Left ventricle myocardium inferior (tissue), 1 donor: ENCODE measurements at places on chromosomes 2 and 18. TPM values are rescaled to one million over a fixed set of nuclear protein-coding genes. Genes with fewer than 3 reads are reported as not detected.
A peak's percentile ranks its signal among the peaks of the same experiment; 100 is the strongest.

GRCh38 chr2:67448648-67449047, 51.5 kb downstream of the ETAA1 start:
- H3K27ac ChIP-seq = peak overlapping the region; percentile 52
- DNase-seq = no peak

DNA sequence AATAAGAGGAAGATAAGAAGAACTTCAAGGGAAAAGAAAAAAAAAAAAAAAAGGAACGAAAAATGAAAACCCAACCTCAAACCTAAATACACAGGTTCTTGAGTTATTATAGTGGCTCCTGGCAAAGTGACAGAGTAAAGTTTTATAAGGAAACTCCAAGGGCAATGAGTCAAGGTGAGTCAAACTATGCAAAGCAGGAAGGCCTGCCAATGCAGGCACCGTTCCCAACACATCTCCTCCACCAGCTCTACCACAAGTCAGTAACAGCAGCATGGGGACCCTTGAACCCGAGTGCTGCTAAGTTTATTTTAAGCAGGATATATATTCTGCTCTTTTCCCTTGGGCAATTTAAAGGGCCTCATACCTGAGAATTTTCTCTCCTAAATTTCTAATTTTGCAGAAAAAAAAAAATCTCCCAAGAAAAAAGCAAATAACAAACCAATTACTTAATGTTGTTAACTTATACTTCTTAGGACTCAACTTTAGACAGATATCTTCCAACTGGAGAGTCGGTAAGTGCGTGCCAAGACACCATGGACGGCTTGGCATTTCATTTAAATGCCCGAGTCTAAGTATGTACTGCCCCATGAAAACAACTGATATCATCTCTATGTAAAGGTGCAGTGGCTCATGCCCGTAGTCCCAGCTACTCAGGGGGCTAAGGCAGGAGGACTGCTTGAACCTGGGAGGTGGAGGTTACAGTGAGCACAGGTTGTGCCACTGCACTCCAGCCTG, 75.7 kb upstream of the TFCP2L1 start:
- no peaks in the 10 kb centered on the region for H3K27me3 ChIP-seq
- H3K36me3 ChIP-seq = peaks cover 51% of the 10 kb centered on the region
- peaks cover 67% of the 10 kb centered on the region for H3K4me1 ChIP-seq
- H3K4me3 ChIP-seq = no peak overlapping the region

GRCh38 chr2:71720596-71721361, 267.4 kb downstream of the DYSF start:
- no peaks in the 10 kb centered on the region for H3K27me3 ChIP-seq
- no peak for DNase-seq
- H3K27ac ChIP-seq = peak overlapping the region; percentile 54
- H3K4me1 ChIP-seq = peaks cover 65% of the 10 kb centered on the region
- H3K36me3 ChIP-seq = no peaks in the 10 kb centered on the region

The PRKRA gene
- 48.7 TPM for total RNA-seq

The FAM237A gene
- not detected for total RNA-seq

DNA sequence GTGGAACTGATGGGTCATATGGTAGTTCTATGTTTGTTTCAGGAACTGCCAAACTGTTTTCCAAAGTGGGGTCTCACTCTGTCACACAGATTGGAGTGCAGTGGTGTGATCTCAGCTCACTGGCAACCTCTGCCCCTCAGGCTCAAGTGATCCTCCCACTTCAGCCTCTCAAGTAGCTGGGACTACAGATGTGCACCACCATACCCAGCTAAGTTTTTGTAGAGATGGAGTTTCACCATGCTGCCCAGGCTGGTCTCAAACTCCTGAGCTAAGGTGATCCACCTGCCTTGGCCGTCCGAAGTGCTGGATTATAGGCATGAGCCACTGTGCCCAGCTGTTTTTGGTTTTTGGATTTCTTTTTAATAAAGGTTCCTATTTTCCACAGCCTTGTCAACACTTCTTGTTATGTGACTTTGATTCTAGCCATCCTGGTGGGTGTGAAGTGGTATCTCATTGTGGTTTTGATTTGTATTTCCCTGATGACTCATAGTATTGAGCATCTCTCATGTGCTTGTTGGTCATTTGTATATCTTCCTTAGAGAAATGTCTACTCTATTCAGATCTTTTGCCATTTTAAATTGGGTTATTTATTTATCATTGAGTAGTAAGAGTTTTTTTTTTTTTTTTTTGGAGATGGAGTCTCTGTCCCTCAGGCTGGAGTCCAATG, 22.8 kb downstream of the NPC1 start:
- no peaks in the 10 kb centered on the region for H3K27me3 ChIP-seq
- H3K27ac ChIP-seq = no peak overlapping the region
- no peak for DNase-seq
- no peak overlapping the region for H3K4me3 ChIP-seq
- H3K36me3 ChIP-seq = peaks cover 85% of the 10 kb centered on the region
- H3K4me1 ChIP-seq = no peaks in the 10 kb centered on the region

The TUBA4B gene
- total RNA-seq = not detected

- H3K36me3 ChIP-seq = no peaks in the 10 kb centered on the region
- no peak for DNase-seq
- no peaks in the 10 kb centered on the region for H3K27me3 ChIP-seq
- no peak overlapping the region for H3K4me3 ChIP-seq
These were observed 6.0 kb upstream of the SLC35F6 start for GRCh38 chr2:26757873-26758789.

DNA sequence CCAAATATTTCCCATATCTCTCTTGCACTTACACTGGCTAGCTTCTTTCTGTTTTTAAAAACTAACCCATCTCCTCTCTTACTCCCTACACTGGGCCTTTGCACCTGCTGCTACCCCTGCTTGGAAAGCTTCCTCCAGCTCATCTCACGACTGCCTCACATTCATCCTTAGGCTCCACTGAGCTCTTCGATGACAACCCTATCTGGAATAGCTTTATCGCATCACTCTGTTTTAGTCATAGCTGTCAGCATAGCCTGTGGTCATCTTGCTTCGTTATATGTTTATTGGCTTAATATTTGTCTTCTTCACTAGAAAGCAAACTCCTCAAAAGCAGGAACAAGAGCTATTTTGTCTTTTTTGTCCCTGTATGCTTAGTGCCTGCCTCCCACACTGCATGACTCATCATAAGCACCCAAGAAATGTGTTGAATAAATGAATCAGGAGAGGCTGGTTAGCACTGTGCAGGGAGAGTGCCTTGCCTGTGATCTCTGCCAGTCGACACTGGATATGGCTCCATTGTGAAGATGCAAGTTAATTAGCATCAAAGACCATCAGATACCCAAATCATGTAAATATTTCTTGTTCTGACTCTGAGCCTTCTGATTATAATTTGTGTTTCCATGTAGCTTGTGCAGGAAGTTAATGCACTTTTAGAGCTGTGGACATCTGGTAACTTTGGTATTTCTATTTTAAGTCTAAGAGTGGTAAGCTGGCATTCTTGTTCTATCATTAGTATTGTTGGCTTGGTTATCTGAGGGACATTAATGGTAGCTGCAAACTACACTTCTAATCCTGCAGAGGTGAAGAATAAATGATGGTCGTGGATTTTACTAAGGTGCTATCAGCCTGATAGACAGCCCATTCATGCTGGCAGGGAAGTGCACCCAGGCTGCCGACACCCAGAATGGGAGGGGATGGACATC, 10.3 kb upstream of the DYTN start:
- peak overlapping the region; percentile 56 for H3K27ac ChIP-seq
- H3K27me3 ChIP-seq = peaks cover 5% of the 10 kb centered on the region
- H3K36me3 ChIP-seq = no peaks in the 10 kb centered on the region
- H3K4me3 ChIP-seq = peak overlapping the region; percentile 7

DNA sequence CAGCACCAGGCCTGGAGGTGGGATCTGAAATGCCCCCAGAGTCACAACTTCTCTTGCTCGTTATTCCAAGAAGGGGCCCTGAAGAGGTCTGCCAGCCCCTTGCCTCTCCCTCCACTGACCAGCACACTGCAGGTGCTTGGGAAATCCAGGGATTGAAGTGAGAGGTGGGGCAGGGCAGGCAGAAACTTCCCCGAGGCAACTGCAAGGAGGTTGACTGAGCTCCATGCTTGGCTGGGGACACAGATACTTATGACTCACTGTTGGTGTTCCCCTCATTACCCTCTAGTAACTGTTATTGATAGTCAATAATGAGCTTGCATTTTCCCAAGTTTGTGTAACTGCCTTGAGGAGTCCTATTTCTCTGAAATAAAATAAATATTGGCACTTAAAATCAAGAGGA, 47.5 kb downstream of the MARCO start:
- H3K36me3 ChIP-seq = no peaks in the 10 kb centered on the region
- peaks cover 80% of the 10 kb centered on the region for H3K27me3 ChIP-seq
- H3K4me1 ChIP-seq = no peaks in the 10 kb centered on the region
- no peak overlapping the region for H3K27ac ChIP-seq
- no peak overlapping the region for H3K4me3 ChIP-seq
- no peak for DNase-seq

- no peaks in the 10 kb centered on the region for H3K27me3 ChIP-seq
- DNase-seq = peak; percentile 18
- peaks cover 100% of the 10 kb centered on the region for H3K4me1 ChIP-seq
- H3K27ac ChIP-seq = peak overlapping the region; percentile 95
These were observed 34.5 kb downstream of the HS1BP3 start for GRCh38 chr2:20616341-20616871.

DNA sequence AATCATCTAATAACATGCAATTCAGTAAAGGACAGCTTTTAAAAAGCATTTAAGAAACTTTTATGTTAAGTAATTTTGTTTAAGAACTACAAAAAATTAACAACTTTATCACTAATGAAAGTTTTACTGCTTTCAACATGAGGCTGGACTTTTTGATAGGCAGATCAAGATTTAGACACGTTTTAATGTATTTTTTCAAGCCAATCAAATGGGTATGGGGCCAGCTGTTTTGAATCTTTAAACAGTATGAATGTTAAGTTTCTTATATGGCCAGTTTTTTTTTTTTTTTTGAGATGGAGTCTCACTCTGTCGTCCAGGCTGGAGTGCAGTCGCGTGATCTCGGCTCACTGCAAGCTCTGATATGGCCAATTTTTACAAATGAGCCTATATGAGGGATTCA, 73.1 kb downstream of the ST6GAL2 start:
- H3K27ac ChIP-seq = no peak overlapping the region
- no peaks in the 10 kb centered on the region for H3K27me3 ChIP-seq
- no peaks in the 10 kb centered on the region for H3K4me1 ChIP-seq
- no peak for DNase-seq
